Nasal cavity respiratory epithelium epithelial cell of viscerocranial mucosa (primary cell): ENCODE measurements at places on chromosomes 2 and 18. TPM values are rescaled to one million over a fixed set of nuclear protein-coding genes. Genes with fewer than 3 reads are reported as not detected.

The C2orf74 gene
- total RNA-seq, result 12.4 and 16.7 TPM in 2 replicates

The CLEC4F gene
- not detected in 2 replicates for total RNA-seq

The RPIA gene
- 6.2 and 8.3 TPM in 2 replicates for total RNA-seq

The ITPRIPL1 gene
- 1.4 and 2.3 TPM in 2 replicates for total RNA-seq

The SLC14A1 gene
- not detected in 2 replicates for total RNA-seq

The IL1RL1 gene
- 3.0 and 53.3 TPM in 2 replicates for total RNA-seq

The RGPD3 gene
- total RNA-seq, result 0.34 and 0.43 TPM in 2 replicates

The KCNIP3 gene
- total RNA-seq, result under 0.01 and 1.6 TPM in 2 replicates

The MDH1 gene
- 113 and 147 TPM in 2 replicates for total RNA-seq

The NABP1 gene
- total RNA-seq, result 77.6 and 90.2 TPM in 2 replicates
